ENCODE measurements at places on chromosomes 7 and 10. TPM values are rescaled to one million over a fixed set of nuclear protein-coding genes. Genes with fewer than 3 reads are reported as not detected.

The CLDN4 gene
- 83.3 TPM for total RNA-seq

DNA sequence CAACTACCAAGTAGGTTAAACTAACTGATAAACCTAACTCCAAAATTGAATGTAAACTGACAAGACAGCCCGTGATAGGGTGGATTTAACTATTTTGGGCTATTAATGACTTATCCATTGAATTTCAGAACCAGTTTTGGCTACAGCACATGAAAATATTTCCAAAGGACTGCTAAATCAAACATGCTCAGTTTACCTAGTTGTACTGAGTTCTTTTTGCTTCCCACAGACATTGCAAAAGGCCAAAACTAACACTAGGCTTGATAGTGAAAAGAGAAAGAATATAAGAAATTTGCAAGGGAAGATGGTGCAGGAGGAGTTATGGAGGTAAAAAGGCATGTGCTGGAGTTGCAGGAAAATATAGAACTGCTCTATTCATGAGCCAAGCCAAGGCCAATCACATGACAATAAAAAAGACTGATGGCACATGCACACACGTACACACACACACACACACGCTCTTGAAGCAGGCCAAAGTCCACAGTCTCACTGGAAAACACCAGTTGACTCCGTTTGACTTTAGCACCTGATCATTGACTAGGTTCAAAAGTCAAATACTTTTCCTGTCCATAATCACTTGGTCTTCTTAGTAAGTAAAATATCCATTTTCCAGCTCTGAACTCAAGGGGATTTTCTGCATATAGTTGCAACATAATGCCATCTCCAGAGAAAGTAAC, 76.0 kb upstream of the AGBL3 start:
- DNase-seq: no peak

The ZNF425 gene
- 2.2 TPM for total RNA-seq

GRCh38 chr7:147664541-147664940, 926.0 kb upstream of the C7orf33 start:
- no peak for DNase-seq

The C10orf67 gene
- total RNA-seq: not detected

DNA sequence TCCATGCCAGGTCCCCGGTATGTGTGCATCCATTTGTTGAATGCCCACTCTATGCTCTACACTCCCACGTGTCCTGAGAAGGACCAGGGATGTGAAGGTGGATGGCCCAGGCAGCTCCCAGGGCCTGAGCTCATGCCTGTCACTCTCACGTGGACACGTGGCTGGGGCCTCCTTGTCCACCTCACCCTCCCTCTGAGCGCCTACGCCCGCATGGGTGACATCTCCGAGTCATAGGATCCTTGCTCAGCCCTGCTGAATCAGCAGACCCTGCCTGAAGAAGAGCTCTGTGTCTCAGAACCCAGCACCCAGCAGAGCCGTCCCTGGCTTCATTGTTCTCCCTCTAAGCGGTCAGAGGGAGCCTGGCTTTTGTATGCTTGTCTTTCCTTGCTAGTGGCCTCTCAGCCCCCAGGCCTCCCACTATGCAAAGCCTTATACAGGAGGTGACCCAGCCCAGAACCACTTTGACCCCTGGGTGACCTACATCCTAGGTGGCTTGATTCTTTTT, 107.9 kb upstream of the PPIF start:
- no peak for DNase-seq

GRCh38 chr7:92071032-92071431, 63.2 kb downstream of the CYP51A1 start:
- peak; percentile 52 for DNase-seq

The ZCWPW1 gene
- total RNA-seq: 3.5 TPM

The CCDC7 gene
- total RNA-seq: 12.2 TPM

DNA sequence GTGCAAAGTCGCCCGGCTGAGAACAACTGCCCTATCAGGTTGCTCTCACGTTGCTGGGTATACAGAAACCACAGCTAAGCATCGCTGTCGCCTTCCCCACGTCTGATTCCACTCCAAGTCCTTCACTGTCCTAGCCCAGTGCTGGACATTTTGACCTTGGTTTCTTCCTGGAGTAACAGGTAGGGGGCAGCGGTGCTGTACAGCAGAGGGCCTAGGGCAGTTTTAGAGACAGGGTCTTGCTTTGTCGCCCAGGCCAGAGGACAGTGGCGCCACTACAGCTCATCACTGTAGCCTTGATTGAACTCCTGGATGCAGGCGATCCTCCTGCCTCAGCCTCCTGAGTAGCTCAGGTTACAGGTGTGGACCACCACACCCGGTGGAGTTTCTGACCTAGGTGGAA, 2.6 kb downstream of the CLDN15 start:
- DNase-seq: no peak

The EBLN1 gene
- total RNA-seq: not detected

The TRIM50 gene
- total RNA-seq: 1.1 TPM

DNA sequence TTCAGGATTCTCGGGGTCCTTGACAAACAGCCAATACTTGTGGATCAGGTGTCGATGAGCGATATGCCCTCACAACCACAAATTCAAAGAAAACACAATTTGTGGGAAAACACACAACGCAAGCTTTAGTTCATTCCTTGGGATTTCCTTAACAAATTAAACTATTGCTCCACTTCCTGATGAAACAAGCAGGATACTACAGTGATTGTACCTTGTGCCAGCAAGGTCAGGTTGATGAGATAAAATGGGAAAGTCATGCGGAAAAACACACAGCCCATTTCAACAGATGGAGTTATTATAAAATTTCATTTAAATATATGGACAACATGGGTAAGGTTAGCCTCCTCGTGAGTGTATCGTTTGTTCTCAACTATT, 8.8 kb upstream of the RHOBTB1 start:
- no peak for DNase-seq

GRCh38 chr7:125651823-125652528, 722.4 kb upstream of the POT1 start:
- no peak for DNase-seq

The ODAD2 gene
- not detected for total RNA-seq

GRCh38 chr7:50505553-50506210, 55.5 kb upstream of the FIGNL1 start:
- no peak for DNase-seq

The GFRA1 gene
- 21.4 TPM for total RNA-seq

DNA sequence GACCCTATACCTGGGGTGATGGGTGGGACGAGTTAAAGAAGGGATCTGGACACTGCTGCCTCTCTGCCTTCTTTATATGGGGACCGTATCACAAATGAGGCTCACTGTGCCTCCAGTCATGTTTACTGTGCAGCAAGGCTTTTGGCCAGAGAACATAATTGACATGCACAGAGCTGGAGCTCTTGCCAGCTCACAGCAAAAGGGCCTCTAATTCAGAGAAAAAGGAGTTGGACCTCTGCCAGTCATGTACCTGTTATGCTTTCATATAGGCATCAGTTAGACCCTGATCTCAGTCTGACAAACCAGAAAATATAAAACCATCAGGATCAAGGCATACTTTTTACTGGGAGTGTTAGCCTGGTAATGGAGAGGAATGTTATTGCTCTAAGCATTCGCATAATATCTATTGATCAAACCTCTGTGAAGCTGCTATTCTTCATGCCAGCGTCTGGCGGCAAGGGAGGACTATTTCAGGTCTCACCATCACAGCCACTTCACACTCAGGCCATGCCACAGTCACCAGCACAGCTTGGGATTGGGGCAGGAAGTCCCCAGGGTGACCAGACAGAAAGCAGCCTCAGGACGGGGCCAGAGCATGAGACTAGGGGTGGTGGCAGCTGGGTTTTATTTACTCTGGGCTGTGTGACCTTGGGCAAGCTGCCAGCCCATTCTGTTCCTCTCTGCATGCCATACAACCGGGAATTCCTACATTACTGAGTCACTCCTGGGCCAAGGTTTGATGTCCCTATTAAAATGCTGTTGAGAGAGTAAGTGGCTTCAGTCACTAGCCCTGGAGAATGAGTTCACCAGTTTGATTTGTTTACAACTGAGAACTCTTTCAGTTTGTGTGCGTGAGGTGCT, 90.1 kb downstream of the NPSR1 start:
- peak; percentile 69 for DNase-seq

All from Peyer's patch (tissue), 4 donors.